NCI-H446 treated with DMSO at 0.1 percent for 48 hours (cell line): ENCODE measurements at places on chromosomes 7 and 10.

GRCh38 chr7:75658802-75659201 lies 79.9 kb downstream of the HIP1 start:
- DNase-seq = no peak

DNA sequence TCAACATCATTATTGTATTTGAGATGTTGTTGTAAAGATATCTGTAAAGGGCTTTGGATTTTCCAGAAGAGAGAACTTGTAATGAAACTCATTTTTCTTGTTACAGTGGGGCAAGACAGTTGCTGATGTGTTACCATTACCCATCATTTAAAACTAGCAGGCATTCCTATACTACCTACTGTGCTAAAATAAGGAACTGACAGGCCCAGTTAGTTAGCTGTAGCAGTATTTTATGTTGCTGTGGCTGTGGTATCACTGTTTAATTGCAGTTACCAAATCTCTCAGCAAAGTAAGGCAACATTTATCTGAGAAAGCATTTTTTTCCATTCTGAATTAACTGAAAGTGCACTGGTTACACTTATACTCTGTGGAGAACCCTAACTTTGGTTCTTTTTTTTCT lies 9.9 kb downstream of the ST7 start:
- DNase-seq = no peak

- no peak for DNase-seq
These were observed 70.6 kb downstream of the PIP4K2A start for GRCh38 chr10:22643775-22644174.

GRCh38 chr7:5303591-5304505 lies 21.1 kb downstream of the SLC29A4 start:
- DNase-seq = no peak

GRCh38 chr7:134105841-134106240 lies 21.3 kb upstream of the LRGUK start:
- DNase-seq = no peak

- no peak for DNase-seq
These were observed 164.9 kb upstream of the NEBL start for GRCh38 chr10:21061982-21062381.

DNA sequence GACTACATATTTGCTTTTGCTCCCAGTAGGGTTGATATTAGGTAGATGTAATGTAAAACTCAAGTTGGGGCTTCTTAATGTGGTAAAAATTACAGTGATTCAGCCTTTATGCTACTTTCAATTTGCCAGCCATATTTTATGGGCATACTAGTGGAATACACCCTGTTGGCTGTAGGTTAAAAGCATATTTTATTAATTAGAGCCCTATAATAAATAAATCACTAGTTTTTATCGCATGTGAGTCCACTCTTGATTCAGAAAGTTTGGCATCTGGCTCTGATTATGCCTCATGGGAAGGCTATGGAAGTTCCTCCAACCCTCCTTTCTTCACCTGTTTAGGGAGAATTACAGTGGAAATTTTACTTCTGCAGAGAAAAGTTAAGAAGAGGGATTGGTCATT lies 390.9 kb downstream of the GATA3 start:
- DNase-seq = no peak

DNA sequence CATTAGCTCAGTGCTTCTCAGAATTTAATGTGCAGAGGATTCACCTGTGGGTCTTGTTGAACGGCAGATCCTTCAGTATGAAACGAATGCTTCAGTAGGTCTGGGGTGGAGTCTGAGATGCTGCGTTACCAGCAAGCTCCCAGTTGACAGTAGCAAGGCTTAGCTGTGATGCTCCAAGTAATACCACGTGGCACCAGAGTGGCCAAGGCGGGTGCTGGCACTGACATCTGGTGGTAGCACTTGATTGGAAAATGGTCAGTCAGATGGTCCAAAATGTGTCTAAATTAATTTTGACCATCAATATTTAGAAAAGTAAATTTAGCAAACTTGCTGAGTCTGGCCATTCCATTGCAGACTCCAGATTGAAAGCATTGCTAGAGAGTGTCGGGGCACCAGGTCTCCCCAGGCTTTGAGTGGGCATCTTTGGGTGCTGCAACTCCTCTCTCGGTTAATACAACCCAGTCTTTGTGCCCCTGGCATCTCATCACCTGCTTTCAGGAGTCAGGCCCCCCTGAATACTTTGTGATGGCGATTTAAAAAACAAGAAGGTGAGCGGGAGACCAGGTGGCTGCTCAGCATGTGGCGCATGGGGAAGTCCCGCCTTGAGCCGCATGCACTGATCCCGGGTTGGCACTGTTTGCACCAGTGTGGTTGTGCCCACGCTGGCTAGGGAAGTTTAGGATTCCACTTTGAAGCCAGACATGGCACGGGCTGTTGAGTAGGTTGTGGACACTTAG lies 130.1 kb downstream of the NT5C2 start:
- no peak for DNase-seq

DNA sequence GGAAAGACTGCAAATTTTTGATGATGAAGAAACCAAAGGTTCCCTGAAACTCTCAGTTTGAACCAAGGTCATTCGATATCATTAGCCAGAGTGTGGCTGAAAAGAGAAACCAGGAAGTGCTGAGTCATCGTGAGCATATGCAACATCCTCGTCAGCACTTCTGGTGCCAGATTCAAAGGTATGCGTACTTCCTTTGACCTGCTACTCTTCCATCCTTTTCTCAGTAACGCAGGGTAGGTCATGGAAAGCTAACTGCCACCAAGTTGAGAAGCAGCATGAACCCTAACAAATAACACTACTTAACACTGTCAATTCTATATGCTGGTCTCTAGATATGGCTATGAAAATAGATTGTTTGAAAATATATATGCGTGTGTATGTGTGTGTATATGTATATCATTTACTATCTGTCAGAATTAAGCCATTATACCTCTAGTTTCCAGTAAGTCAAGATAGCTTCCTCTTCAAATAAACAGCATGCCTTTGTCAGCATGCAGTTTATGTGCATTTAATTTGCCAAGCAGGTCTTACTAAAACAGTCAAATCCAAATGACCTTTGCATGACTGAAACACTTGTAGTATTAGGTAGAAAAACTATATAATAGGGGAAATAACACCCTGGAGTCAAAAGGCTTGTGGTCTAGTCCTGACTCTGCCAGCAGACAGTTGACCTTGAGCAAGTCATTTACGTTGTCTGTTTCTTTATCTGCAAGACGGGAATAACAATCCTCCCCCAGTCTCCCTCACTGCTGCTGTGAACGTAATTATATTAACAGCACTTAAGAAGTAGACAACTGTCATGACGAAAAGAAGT lies 26.4 kb downstream of the CDK6 start:
- DNase-seq = no peak

- DNase-seq = no peak
These were observed 291.7 kb downstream of the THSD7A start for GRCh38 chr7:11540271-11540761.

DNA sequence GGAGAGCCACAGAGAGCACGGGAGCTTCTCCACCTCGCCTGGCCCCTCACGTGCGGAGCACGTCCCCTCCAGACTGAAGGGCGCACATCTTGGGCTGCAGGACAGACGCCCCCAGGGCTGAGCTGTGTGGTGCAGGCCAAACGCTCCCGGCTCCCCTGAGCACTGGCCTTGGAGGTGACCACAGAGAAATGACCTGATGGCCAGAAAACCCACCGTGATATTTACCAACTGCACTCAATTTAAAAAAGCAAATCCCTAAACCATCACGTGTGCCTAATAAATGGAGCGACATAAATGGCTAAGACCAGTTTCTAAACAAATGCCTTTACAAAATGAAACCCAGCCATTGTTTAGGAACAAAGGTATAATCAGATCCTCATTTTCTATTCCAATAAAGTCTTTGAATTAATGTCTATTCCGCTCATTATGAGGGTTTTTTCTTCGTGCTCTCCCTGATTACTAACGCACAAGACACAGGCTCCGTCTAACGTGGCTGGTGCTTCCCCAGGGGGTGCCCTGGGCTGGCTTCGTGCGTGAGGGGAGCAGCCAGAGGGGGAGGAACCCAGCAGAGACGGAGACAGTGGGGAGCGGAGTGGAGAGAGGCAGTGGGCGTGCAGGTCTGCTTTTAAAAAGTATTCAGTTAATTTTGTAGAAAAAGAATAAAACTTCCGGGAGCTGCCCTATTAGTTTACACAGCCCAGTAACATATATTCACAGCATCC lies 190.3 kb downstream of the DNAJB6 start:
- DNase-seq = no peak

GRCh38 chr7:138926241-138926612 lies 55.0 kb downstream of the KIAA1549 start:
- no peak for DNase-seq

GRCh38 chr7:103073989-103074518 lies 542 bp downstream of the FBXL13 start:
- no peak for DNase-seq

GRCh38 chr7:84328571-84328970 lies 134.0 kb upstream of the SEMA3A start:
- no peak for DNase-seq

DNA sequence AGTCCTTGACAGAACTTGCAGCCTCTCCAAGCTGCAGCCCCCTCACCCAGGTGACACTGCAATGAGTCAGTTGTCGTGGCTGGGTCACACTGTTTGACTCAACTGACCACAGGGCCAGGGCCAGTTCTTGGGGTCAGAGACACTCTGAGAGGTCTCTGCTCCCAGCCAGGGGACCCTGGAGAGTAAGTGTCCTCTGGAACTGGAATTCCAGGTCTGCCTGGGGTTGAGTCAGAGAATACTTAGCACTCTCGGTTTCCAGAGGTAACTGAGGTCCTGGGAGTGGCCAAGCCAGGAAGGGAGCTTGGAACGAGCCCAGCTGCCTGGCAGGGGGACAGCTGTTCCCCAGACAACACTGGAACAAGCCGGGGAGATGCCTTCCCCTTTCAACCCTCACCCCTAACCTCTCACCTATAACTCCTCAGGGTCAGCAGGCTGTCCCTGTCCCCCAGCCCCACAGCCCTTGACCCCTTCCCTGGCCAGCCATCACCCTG lies 2.2 kb upstream of the MYL10 start:
- DNase-seq = no peak

DNA sequence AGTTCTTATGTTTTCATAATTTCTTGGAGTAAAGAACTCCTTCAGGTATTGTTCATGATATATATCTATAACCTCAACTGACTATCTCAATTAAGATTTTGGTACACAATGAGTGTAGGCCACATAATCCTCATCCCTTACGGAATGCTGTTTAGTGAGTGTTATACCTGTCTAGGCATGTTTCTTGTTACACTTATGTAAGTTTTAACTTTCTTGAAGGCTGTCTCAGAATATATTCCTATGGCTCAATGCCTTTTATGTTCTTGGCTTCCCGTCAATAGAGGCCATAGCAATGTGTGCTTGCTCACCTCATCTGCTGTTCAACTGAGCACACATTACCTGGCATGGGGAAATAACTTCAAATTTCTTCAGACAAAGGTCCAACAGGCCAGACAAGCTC lies 185.1 kb downstream of the CTTNBP2 start:
- no peak for DNase-seq

GRCh38 chr7:36390199-36391090 lies 783 bp downstream of the ANLN start:
- peak; percentile 65 for DNase-seq

DNA sequence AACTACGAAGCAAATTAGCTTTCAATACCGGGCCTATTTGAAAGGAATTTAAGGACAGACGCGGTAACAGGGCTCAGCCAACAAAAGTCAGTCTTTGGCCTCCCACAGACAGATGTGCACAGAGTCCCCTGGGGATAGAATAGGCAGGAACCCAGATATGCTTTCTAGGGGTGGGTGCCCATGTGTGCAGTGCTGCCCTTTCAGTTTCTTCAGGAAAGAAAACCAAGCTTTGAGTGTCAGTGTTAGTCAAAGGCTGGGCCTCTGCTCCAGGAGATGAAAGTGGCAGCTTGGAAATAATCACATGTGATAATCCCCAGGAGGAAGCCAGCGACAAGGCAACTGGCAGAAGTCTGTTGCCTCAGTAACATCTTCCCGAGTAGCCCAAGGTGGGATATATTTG lies 43.8 kb upstream of the CSTF2T start:
- DNase-seq = no peak

- no peak for DNase-seq
These were observed 444.0 kb upstream of the NFE2L3 start for GRCh38 chr7:25707768-25708620.

DNA sequence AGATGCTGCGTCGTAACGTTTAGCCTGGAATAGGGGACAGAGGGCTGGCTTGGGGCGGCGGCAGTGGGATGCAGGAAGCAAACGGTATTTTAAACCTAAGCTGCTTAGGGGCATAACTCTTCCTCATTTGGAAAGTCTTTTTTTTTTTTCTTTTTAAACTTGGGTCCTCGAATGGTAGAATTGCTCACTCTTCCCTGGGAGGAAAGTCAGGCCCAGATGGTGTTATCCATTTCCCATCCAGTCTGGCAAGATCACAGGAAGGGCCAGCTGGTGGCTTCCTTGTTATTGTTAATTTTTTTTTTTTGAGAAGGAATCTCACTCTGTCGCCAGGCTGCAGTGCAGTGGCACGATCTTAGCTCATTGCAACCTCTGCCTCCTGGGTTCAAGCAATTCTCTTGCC lies 56.6 kb downstream of the TMEM209 start:
- DNase-seq = peak; percentile 84

- DNase-seq = no peak
These were observed 55.1 kb downstream of the EZH2 start for GRCh38 chr7:148828965-148829364.

DNA sequence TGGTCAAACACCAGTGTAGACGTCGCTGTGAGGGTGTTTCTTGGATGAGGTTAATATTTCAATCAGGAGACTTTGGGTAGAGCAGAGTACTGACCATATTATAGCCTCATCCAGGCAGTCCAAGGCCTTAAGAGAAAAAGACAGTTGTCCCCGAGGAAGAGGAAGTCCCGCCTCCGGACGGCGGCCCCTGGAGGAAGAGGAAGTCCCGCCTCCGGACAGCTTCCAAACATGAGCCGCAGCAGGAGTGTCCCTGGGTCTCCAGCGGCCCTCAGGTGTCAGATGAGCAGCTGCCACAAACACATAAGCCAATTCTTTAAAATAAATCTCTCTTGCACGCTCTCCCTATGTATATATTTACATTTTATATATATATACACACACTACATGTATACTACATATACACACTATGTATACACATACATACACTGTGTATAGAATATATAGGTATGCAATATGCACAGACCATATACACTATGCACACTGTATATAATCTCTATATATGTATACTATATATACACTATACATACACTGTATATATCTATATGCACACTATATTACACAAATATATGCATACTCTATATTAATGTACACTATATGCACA lies 37.5 kb downstream of the PWWP2B start:
- no peak for DNase-seq

GRCh38 chr10:61629576-61629975 lies 33.2 kb upstream of the CABCOCO1 start:
- DNase-seq = no peak

DNA sequence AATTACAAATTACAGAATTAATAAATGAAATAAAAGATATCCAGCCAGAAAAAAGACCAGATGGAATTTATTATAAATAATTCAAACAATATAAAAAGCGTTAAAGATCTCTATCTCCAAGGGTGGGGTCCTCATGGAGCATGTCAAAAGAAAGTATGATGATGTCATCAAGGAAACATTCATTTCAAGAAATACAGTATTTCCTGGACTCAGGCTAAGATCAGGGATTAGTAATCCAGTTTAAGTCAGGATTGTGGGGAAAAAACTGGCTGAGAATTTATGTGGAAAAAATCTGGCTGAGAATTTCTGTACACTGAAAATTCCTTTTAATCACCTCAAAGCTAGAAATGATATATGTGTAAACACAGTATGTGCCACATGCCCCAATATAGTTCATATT lies 1075.3 kb downstream of the XPNPEP1 start:
- no peak for DNase-seq

GRCh38 chr7:42687211-42688055 lies 224.4 kb downstream of the C7orf25 start:
- no peak for DNase-seq

- DNase-seq = no peak
These were observed 1.9 kb downstream of the TBXAS1 start for GRCh38 chr7:139830782-139831501.
